ENCODE measurements at places on chromosomes 5 and 9. TPM values are rescaled to one million over a fixed set of nuclear protein-coding genes. Genes with fewer than 3 reads are reported as not detected.

GPR151 gene
- not detected for total RNA-seq

PCDHA1 gene
- total RNA-seq: not detected

QRFP gene
- total RNA-seq: not detected

DNA sequence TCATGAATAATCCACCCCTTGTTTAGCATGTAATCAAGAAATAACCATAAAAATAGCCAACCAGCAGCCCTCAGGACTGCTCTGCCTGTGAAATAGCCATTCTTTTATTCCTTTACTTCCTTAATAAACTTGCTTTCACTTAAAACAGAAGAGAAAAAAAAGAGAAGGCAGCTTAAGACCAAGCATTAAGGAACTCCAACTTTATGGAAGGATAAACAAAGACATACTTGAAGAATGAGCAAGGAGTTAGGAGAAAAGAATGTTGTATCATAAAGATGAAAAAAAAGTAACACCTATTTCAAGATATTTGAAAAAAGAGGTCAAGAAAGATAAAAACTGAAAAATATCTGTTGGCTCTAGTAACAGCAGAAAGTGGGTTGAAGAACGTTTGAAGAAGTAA, 107.6 kb downstream of the RNF180 start:
- peaks cover 9% of the 10 kb centered on the region for H3K4me1 ChIP-seq
- no peak overlapping the region for H3K27ac ChIP-seq
- no peaks in the 10 kb centered on the region for H3K36me3 ChIP-seq
- no peak for DNase-seq

- no peak overlapping the region for H3K27ac ChIP-seq
- H3K27me3 ChIP-seq: no peaks in the 10 kb centered on the region
- no peak overlapping the region for H3K4me3 ChIP-seq
- H3K36me3 ChIP-seq: no peaks in the 10 kb centered on the region
- DNase-seq: peak; percentile 10
- H3K4me1 ChIP-seq: no peaks in the 10 kb centered on the region
Observed at GRCh38 chr5:61813361-61813760, 481.3 kb downstream of the ZSWIM6 start.

DNA sequence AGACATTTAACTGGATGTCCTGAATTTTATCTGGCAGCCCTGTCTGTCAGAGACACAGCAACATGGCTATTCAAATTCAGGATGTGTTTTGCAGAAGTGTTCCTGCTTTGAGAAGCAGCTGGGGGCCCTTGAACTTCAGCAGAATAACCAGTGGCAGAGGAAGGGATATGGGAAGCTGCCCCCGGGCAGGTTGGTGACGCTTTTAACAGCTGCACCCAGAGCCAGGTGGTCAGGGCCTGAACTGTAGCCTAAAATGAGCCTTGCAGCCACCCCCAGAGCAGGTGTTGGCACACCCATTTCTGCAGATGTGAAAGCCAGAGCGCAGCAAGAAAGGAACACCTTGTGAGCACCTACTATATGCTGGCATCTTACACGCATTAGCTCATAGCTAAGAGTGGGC, 128.7 kb upstream of the BOD1 start:
- H3K36me3 ChIP-seq: no peaks in the 10 kb centered on the region
- H3K27me3 ChIP-seq: no peaks in the 10 kb centered on the region
- DNase-seq: no peak
- no peak overlapping the region for H3K27ac ChIP-seq

DNA sequence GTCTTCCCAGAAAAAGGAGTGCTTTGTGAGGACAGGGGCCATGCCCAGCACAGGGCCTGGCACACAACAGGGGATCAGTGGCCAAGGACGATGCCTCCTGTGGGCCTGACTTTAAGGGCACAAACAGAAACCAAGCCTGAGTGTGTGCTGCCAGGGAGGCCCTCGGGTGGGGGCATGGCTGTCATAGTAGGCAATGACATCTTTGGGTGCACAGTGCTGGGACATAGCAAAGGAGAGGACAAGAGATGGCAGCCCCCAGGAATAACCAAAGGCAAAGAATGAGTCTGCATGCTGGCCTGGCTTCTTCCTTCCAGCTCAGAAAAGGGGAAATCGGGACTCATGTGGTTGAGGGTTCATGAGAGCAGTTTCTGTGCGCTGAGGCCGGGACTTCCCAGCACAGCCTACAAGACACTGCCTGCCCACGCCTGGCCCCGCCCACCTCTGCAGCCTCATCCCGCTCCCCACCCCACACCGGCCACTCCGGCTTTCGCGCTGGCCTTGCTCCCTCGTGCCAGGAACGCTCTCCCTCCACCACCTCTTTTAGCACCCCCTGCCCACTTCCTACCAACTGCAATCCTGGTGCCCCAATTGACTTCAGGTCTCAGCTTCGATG, 13.8 kb upstream of the LHX2 start:
- H3K27ac ChIP-seq: no peak overlapping the region
- peaks cover 91% of the 10 kb centered on the region for H3K27me3 ChIP-seq
- no peaks in the 10 kb centered on the region for H3K36me3 ChIP-seq
- H3K4me1 ChIP-seq: peaks cover 34% of the 10 kb centered on the region
- no peak for DNase-seq

DNA sequence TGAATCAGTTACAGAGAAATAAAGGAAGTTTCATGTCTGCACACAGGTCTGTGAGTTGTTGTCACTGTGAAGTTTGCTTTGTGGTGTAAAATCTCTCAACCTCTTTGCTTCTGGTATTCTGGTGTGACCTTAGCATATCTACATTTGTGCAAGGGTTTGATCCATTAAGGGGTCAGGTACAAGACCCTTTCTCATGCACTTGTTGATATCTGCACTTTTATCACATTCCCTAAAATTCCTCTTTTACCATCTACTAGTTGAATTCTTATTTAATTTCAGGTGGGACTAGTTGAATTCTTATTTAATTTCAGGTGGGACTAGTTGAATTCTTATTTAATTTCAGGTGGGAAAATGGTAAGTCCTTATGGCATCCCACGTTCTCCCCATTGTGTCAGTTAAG, 306.7 kb upstream of the ZNF608 start:
- DNase-seq: no peak
- H3K27me3 ChIP-seq: no peaks in the 10 kb centered on the region
- H3K27ac ChIP-seq: no peak overlapping the region
- peaks cover 27% of the 10 kb centered on the region for H3K4me1 ChIP-seq
- no peaks in the 10 kb centered on the region for H3K36me3 ChIP-seq
